A172 (cell line): ENCODE measurements at places on chromosomes 1 and 21.

GRCh38 chr21:46119637-46120271, 21.8 kb downstream of the COL6A2 start:
- DNase-seq = no peak

- DNase-seq = no peak
Measured at GRCh38 chr1:10693497-10694273, 102.8 kb downstream of the CASZ1 start.

GRCh38 chr1:164675342-164675904, 116.4 kb downstream of the PBX1 start:
- DNase-seq = peak; percentile 33

- no peak for DNase-seq
Measured at GRCh38 chr1:75208862-75209261, 74.7 kb downstream of the LHX8 start.

DNA sequence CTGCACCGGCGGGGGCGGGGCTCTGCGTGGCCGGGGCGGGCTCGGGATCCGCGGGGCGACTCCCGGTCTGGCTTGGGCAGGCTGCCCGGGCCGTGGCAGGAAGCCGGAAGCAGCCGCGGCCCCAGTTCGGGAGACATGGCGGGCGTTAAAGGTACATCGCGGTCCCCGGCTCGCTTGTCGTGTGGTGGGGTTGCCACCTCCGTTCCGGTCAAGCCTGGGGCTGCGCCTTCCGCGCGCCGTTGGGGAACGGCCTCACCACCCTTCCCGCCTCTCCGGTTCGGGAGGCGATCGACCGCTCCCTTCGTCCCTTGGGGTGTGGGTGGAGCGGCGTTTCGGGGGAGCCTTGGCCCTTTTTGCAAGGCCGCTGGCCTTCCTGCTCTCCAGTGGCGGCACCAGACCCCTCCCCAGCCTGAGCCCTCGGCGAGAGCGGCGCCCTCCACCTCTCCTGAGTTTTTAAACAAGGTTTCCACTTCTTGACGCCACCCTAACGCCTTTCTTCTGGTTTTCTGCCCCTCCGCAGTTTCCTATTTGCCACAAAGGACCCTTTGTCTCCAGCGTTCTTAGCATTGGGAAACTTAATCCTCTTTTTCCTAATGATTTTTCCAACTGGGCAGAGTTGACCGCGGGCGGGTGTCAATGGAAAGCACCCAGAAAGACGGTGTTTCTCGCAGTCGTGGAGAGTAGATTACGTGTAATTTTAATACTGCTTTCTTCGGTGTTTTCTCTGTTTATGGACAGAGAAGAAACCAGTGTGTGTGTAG, at the start of the genes LEPR and LEPROT:
TSS of gene LEPR (plus strand) at position 79 of the 761 bp plus-strand sequence. CDS start 144,898 bp downstream, outside the sequence.
TSS of gene LEPROT (plus strand) at position 79 of the 761 bp plus-strand sequence. CDS start at position 136, 57 bp downstream.
- DNase-seq = peak; percentile 22

DNA sequence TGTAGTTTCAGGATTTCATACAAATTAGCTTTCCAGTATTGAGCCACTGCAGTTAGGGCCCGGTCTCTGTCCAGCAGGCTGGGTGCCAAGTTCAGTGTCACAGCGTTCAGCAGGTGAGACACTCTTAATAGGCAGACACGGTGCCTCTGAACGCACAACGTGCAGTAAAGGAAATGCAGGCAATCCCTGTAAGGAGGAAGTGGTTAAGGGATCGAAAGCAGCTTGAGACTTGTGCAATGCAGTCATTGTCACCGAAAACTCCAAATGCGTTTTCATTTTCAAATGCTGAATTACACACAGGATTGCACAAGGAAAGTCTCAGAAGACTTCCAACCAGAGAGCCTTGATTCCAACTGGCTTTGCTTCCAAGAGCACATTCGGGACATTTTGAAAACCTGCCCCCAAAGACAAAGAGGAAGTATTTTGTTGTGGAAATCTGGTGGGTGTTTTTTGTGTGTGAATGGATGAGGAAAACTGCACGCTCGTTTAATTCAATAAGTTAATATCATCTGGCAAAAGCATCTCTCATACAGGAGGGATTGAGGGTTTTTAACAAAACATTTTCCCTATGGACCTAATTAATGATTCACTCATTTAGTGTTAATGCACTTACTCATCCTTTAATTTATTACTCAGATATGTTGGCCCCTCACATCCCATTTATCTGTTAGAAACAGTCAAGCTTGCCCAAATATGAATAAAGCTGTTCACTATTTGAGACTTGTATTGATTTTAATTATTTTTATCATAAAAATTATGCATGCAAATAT, 61.6 kb downstream of the PTGS2 start:
- peak; percentile 33 for DNase-seq

DNA sequence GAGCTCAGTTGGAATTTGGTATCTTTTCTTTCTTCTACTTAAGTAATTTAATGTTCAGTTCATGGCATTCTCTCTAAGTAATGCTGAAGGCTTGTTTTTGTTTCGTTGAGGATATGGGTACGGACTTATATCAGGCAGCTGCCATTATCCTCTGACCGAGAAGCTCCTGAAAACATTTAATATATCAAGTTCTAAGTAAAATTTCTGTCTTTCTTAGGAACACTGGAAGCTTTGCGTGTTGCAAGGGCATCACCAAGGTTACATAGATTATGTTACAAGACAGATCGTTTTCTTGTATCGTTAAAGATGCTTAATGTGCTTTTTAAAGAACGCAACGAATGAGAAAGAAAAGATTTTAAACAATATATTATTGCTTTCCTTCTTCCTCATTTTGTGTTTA, 1.0 kb upstream of the GALNT2 start:
- DNase-seq = no peak
